ENCODE measurements at places on chromosomes 7 and 10.

DNA sequence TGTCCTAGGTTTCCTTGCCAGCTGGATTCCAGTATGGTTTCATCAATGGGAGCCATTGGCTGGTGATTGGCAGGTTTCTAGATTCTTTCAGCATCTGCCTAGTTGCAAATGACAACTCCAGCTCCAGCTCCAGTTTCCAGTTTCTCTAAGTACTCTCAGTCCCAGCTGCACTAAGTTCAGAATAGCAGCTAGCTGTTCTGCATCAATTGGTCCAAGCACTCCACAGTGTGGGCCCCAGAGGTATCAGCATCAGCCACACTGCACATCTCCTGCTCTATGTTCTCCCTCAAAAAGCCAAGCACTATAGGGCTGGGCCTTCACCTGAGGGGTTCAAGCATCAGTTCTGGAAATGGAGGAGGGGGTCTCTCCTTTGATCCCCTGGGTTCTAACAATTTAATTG lies 143.4 kb downstream of the VPS50 start:
- DNase-seq, result no peak

GRCh38 chr10:44850356-44850934 lies 60.7 kb upstream of the TMEM72 start:
- no peak for DNase-seq

- DNase-seq, result no peak
Observed at GRCh38 chr10:1608851-1609647, 128.3 kb downstream of the ADARB2 start.

DNA sequence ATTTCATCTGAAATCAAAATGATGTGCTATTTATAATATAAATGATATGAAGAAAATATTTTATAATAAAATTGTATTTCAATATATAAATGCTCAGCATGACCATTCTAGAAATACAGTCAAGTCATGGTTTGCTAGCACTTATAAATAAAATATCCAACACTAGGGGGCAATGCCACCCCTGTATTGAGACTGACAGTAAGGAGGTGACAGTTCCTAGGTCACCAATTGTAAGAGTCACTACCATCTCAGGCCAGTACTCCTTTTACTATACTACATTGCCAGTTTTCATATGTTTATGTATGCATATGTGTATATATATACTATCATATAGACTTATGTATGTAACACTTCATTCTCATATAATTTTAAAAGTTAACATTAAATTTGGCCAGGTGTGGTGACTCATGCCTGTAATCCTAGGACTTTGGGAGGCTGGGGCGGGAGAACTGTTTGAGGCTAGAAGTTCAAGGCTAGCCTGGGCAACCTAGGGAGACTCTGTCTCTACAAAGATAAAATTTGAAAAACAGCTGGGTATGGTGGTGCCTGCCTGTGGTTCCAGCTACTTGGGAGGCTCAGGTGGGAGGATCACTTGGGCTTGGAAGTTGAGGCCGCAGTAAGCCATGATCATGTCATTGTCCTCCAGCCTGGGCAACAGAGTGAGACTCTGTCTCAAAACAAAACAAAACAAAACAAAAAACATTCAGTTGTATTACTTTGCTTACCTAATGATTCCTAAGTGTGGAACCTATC lies 2.4 kb upstream of the CNOT4 start:
- DNase-seq, result peak; percentile 84

- no peak for DNase-seq
Observed at GRCh38 chr10:32109603-32110002, 53.4 kb upstream of the KIF5B start.

- DNase-seq, result no peak
Observed at GRCh38 chr10:100265821-100266485, 1.5 kb downstream of the CWF19L1 start.

GRCh38 chr10:127720903-127721302 lies 16.1 kb upstream of the FOXI2 start:
- no peak for DNase-seq

DNA sequence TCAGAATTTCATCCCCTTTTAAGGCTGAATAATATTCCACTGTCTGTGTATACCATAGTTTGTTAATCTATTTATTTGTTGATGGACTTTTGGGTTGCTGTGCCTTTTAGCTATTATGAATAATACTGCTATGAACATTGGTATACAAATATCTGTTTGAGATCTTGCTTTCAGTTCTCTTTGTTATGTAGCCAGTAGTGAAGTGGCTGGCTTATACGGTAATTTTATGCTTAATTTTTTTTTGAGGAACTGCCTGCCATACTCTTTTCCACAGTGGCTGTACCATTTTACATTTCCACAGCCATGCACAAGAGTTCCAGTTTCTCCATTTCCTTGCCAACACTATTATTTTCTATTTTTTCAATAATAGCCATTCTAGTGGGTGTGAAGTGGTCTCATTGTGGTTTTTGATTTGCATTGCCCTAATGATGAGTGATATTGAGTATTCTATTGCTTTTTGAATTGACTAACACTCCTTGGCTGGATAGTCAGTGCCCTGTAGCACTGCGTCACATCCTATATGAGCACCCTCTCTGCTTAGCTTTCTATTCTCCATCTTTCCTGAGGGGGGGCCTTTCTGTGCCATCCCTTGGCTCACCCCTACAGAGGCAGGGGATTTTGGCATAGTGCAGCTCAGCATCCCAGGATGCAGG lies 29.4 kb upstream of the RAPGEF5 start:
- no peak for DNase-seq

DNA sequence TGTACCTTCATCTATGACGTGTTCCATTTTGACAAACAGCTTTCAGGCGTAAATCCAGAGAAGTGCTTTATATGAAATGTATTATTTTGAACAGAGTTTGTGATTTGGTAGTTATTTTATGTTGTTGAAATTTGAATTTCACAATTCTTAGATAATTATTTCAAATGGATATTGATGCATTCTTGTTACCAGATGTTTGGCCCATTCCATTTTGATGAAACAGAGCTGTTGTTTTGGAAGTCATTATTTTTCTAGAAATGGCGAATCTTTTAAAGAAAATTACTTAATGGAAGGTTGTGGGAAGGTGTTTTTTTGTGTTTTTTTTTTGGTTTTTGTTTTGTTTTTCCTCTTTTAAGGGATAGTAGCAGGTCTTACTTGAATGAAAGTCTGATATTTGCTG lies 2.4 kb downstream of the OTUD1 start:
- no peak for DNase-seq

All from NCI-H2029 (cell line).